Fibroblast of villous mesenchyme (primary cell): ENCODE measurements at places on chromosomes 2 and 18. TPM values are rescaled to one million over a fixed set of nuclear protein-coding genes. Genes with fewer than 3 reads are reported as not detected.

Gene CFAP221
- total RNA-seq: not detected in 2 replicates

Gene OBSL1
- 67.0 and 86.8 TPM in 2 replicates for total RNA-seq

Gene SKA1
- total RNA-seq: 9.0 and 13.4 TPM in 2 replicates

Gene AQP4
- not detected in 2 replicates for total RNA-seq

Gene ATP8B1
- 26.3 and 28.3 TPM in 2 replicates for total RNA-seq

Gene LYPD1
- 16.0 and 34.5 TPM in 2 replicates for total RNA-seq

Gene ALPI
- not detected in 2 replicates for total RNA-seq

Gene HOXD13
- total RNA-seq: 0.43 TPM in 1 of 2 replicates, not detected in the other

Gene KCNE4
- 13.4 and 18.4 TPM in 2 replicates for total RNA-seq

Gene ANXA4
- 27.1 and 35.8 TPM in 2 replicates for total RNA-seq

DNA sequence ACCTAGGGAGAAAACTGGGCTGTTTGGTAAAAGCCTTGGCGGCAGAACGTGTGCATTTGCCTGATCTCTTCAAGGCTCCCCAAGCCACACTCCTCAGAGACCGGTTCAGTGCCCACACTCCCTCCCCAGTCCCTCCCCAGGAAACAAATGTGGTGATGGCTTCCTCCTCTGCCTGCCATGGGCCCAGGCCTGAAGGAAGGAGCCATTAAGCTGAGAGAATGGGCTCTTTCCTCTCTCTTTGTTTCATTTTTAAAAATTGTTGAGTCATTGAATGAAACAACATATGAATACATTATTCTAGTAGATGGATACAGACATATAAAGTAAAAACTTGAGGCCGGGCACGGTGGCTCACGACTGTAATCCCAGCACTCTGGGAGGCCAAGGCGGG, 50.6 kb upstream of the YWHAQ start:
- no peak for DNase-seq

GRCh38 chr2:187294043-187294442, 154.0 kb downstream of the CALCRL start:
- DNase-seq: no peak

GRCh38 chr2:138632066-138632620, 130.6 kb downstream of the SPOPL start:
- DNase-seq: peak; percentile 45

- DNase-seq: no peak
Observed at GRCh38 chr2:127859712-127860085, 1.7 kb upstream of the POLR2D start.

- peak; percentile 80 for DNase-seq
Observed at GRCh38 chr18:76553715-76554546, 58.9 kb upstream of the ZNF516 start.

DNA sequence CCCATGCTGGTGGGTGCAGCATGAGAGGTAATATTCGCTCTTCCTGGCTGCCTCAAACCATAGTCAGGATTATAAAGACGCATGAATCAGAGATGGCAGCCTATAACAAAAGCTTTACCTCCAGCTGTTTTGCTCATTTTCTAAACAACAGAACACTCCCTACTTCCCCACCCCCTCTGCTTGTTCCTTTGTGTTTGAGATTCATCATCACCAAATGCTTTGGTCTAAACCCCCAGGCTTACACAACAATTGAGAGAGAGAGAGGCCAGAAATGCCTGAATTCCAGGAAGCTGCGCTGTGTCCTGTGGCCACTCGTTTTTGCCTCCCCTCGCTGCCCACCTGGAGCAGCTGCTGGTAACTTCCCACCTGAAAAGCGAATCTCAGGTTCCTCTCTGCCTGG, 78.8 kb upstream of the CAPN13 start:
- no peak for DNase-seq

- DNase-seq: peak; percentile 77
Observed at GRCh38 chr2:231673348-231673770, 35.0 kb upstream of the PTMA start.

GRCh38 chr2:240655931-240656886, 26.5 kb downstream of the AQP12B start:
- peak; percentile 10 for DNase-seq

GRCh38 chr2:239463541-239464165, 62.8 kb upstream of the HDAC4 start:
- no peak for DNase-seq

DNA sequence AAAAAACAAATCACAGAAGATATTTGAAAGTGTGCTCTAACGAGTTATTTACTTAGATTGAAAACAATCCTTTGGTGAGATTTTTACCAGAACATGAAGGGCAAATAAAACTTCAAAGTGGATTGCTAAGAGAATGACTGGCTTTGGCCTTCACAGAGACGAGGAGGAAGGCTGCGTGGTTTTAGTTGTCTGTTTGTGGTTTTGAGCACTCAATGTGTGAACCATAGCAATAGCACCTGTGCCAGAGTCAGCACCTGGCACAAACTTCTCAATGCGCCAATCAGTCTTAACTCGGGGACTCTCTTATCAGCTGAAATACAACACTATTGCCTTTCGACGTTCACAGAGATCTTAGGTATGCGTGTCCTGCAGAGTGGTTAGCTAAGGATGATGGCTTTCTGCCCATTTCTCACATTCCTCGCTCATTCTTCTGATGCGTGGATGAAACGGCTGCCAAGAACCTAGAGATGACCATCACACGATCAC, 70.0 kb downstream of the MBP start:
- DNase-seq: peak; percentile 70

DNA sequence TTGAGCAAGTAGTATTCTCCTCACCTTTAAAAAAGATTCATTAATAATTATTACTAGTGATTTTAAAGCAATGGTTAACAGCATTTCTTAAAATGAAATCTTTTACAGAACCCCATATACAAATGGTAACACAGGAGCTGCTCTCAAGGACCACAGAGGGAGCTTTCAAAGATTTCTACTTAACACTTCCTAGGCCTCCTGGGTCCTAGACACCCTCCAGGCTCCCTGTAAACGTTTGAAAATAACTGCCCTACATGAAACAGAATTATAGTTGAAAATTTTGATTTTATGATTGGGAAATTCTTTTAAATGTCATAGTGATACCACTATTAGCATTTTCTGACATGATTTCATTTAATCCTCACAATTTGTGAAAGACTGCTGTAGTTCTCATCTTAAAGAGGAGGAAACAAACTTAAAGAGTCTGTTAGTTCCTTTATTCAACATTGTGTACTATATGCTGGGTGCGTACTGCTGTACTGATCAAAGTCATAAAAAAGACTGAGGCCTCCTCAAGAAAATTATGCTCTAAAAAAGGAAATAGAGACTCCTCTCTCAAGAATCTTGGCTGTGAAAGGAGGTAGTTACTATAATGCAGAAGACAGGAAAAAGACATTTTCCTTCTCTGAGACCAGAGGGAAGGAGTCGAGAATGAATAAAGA, 10.6 kb downstream of the CUL3 start:
- no peak for DNase-seq

DNA sequence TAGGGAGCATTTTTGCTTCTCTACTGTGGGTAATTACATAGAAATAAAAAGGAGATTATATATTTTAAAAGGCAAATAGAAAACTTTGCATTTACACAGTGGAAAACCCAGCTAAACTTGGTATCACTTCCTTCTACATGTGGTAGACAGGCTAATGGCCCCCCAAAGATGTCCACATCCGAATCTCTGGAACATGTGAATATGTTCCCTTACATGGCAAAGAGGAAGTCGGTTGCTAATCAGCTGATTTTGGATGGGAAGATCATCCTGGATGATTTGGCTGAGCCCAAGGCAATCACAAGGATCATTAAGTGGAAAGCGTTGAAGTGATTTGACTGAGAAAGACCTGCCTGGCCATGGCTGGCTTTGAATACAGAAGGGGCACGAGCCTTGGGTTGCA, 26.2 kb downstream of the CREG2 start:
- DNase-seq: no peak

DNA sequence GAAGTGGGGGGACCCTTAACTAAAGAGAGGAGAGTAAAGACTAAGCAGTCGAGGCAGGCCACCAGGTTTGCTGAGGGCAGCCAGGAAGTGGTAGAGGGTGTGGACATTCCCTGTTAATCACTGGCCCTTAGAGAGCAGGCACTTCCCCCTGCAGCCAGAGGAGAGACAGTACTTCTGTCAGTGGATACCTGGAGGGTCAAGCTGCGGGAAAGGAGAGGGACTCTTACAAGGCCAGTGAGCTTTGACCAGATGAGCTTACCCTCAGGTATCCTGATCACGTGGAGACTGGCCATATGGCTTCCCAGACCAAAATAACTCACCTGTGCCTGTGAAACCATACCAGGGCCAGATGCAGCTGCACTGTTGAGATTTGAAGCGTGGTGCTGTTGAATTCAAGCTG, 28.6 kb downstream of the ITGA6 start:
- no peak for DNase-seq

- no peak for DNase-seq
Observed at GRCh38 chr2:44886414-44886813, 55.1 kb upstream of the SIX3 start.

GRCh38 chr2:211867845-211868451, 670.7 kb downstream of the ERBB4 start:
- DNase-seq: peak; percentile 3

- peak; percentile 93 for DNase-seq
Observed at GRCh38 chr2:150876251-150876950, 385.3 kb downstream of the RBM43 start.

- no peak for DNase-seq
Observed at GRCh38 chr2:218890369-218890768, 9.7 kb downstream of the WNT10A start.

GRCh38 chr2:62423235-62423634, 82.8 kb downstream of the TMEM17 start:
- DNase-seq: peak; percentile 21

- no peak for DNase-seq
Observed at GRCh38 chr18:74500372-74500771, 4.2 kb downstream of the CNDP2 start.

DNA sequence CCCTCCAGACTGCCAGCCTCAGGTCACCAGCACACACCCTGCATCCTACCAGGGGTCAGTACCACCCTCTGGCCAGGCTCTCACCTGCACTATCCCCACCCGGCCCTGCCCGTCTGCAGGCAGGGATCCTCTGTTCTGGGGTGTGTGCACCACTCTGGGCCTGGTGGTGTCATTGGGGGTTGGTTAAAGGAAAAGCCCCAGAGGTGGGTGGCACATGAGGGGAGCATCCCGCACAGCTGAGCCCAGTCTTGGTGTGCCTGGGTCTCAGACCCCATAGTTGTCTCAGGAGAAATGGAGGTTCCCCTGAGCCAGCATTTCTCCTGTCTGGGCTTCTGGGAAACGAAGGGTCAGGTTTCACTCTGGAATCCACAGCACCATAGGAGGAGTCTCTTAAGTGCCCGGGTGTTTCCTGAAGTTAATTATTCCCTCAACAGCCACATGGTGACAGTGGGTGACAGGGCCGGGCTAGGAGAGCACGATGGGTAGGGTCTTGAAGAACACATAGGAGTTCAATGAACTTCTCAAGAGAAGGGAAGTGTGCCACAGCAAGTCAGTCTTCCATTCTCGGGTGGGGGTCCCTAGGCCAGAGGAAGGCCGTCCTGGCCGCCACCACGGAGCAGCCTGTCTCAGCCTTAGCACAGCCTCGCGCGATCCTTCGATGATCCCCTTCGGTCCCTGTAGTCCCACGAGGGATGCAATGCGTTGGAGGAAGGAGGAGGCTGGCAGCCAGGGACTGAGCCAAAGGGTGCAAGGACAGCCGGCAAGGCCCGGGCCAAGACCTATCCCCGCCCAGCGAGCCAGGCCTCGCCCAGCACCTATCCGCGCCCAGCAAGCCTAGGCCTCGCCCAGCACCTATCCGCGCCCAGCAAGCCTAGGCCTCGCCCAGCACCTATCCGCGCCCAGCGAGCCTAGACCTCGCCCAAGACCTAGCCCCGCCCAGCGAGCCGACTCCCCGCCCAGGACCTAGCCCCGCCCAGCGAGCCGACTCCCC, 1.1 kb upstream of the FARP2 start:
- DNase-seq: peak; percentile 83

DNA sequence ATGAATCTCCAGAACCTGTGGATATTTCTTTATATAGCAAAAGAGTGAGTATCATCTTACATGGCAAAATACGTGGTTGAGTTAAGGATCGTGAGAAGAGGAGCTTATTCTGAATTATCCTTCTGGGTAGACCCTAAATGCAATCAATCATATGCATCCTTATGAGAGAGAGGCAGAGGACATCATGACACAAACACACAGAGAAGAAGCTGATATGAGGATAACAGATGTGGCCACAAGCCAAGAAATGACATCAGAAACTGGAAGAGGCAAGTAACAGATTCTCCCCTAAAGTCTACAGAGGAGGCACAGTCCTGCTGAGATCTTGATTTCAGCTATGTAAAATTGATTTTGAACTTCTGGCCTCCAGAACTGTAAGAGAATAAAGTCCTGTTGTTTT, 730.2 kb upstream of the ZNF804A start:
- DNase-seq: no peak

DNA sequence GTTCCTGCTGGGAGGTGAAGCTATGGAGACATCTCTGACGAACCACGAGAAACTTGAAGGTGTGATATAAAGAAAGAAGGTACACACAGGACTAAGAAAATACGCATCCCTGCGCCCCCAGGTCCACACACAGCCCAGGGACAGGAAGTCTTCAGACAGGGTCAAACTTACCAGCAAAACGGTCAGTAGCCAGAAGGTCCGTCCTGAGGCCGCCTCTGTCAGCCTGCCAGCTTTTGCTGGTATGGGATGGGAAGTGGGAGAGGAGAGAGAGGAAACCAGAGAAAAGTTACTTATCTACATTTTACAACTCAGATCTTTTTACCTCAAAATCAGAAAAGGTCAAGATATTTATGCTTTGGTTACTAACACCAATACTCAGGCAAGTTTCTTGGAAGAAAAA, 47.2 kb downstream of the HDLBP start:
- DNase-seq: no peak

DNA sequence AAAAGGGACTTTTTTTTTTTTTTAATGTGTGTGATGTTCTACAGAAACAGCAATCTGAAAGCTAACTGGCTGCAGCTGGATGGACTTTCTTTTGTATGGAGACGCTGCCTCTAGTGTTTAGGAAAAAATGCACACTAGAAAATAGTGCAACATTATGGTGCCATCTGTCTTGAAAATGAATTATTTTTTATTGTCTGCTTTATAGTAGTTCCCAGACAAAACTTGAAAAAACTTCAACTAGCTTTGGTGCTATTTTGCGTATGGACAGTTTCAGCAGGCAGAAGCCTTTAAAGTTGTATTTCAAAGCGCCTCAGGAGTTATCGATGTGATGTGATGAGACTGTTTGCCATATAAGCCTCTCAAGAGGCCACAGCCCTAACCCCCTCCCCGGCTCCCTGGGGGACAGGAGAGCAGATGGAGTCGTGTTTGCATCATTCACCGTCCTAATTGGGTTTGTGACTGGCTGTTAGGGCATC, 86.9 kb downstream of the LTBP1 start:
- peak; percentile 69 for DNase-seq

- no peak for DNase-seq
Observed at GRCh38 chr2:159753797-159754196, 41.5 kb downstream of the MARCHF7 start.

DNA sequence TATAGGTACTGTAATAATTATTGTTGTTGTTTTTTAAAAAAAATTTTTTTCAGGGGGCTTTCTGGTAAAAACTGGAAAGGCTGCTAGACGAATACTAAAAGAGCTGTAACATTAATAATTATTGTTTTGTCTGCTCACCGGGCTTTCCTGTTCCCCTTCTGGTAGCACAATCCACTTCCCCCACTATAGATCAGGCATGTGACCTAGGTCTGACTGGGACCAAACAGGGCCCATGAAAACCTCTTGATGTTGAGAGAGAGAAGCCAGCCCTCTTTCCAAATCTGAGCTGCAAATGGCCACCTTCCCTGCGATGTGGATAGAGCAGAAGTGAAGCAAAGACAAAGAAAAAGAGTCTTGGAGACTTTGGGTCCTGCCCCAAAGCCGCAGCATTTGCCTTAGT, 23.4 kb downstream of the SH2D6 start:
- no peak for DNase-seq
